H1 (cell line): ENCODE measurements at places on chromosomes 12 and 14.

GRCh38 chr12:32118806-32119205 lies 12.2 kb downstream of the BICD1 start:
- no peak for DNase-seq

DNA sequence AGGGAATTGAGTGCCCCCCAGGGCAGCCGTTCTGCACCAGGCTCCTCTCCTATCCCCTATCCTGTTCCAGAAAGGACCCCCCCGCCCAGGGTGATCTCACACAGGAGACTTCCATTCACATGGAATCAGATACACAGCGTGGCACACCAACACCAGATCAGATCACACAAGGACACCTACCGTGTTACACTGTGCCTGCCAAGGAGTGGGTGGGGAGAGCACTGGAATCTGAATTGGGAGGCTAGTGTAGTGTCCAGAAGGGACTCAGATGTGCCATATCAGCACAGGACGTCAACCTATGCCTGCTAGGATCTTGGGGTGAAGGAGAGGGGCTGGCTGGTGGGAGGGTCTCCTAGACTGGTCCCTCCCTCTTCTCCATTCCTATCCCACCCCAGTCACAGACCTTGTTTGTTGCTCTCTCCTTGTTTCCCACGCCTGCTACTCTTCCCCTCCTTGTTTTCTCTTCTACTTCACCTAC lies 2.3 kb downstream of the PTMS start:
- DNase-seq = no peak

DNA sequence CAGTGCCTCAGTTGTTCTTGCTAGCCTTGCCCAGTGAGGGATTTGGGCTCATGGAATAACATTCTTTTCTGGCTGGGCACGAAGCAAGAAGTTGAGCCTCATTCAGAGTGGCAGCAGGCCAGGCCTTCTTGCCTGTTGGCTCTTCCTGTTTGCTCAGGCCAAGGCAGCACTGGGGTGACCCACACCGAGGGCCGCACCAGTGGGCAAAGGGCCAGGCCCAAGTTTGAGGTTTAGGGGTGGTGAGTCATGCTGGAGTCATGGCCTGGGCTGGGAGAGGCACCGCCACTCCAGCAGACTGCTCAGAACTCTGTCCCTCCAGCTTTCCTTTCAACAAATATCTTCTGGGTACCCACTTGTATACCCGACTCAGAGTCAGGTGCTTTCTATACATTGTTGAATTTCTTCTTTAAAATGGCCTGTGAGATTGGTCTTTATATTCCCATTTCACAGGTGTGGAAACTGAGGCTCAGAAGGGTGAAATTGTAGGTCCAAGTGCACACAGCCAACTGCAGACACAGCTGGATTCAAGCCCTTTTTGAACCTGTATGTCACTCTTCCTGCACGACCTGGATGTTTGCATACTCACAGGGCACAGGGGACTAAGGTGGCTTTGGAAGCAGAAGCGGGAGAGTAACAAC lies 279.4 kb downstream of the FOXN3 start:
- DNase-seq = no peak

DNA sequence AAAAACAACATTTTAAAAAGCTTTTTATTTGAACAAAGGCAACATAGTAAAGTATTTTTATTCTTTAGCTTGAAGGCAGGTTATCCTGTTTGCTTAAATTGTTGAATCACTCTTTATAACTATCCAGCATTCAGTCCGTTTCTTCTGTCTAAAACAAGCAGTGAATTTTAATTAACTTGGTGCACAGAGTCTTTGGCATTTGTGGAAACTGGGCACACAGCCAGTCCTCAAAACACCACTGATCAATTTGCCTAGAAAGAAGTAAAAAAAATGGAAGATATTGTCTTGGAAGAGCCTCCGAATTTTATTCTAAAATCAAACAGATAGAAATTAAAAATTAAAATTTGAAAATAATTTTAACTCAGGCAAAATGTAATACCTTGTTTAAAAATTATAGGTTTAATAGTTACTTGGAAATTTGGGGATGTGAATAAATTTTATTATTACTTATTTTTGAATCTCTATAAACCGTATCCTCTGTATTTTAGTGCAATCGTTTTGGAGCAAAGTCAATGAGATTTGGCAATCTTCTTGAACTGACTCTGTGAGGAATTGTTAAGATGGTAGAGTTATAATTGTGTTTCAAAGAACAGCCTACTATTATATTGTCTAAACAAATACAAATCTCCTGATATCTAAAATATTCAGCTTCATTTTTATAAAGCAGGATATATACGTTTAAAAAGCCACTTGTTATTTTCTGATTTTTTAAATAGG lies 927.0 kb downstream of the SLC16A7 start:
- no peak for DNase-seq

DNA sequence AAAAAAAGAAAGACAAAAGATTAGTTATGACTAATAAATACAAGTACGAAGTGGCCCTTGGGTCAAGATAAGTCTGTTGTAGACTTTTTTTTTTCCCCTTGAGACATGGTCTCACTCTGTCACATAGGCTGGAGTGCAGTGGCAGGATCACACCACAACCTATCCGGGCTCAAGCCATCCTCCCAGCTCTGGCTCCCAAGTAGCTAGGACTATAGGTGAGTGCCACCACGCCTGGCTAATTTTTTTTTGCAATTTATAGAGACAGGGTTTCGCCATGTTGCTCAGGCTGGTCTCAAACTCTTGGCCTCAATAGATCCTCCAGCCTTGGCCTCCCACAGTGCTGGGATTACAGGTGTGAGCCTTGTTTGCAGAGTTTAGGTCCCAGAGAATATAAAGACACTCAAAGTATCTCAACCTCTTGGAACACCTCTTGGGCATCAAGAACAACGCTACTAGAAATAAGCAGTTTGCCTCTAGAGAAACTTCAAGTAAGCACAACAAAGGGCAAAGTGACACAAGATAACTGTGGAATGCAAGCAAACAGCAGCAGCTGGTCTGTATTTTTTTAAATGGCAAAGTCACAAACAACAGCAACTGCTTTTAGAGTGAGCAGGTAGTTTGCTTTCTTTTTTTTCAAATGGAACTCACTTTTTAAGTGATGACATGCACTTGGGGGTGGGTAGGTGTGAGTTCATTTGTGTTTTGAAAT lies 3.9 kb upstream of the MDM2 start:
- no peak for DNase-seq
